ENCODE measurements at places on chromosomes 5 and 9.

DNA sequence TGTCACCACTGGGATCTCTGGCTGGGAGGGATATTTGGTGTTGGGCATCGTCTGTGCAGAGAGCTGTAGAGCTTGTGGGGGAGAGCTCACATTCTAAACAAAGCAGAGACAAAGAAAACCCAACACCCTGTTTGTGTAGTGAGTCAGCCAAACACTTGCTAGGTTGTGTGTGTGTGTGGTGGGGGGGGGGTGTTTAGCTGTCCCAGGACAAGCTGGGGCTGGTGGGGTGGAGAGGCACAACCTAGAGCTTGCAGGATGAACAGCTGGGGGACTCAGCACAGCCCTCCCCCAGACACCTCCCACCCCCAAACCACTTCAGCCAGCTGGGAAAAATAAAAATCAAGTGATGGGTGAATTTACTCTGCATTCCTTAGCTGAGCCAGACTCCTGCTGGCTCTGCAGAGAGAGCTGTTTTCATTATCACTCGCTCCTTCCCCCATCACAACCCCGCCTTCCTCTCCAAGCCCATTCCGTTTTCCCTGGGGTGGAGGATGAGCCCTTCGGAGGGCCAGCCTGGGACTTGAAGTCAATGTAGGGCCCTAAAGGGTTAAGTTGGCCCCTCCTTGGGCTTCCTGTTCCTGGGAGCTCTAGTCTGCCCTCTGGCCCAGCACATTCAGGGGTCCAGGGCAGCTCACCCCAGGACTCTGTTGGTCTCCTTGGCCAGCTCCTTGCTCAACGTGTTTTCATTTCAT, 2.6 kb downstream of the OLFML2A start:
- DNase-seq = peak; percentile 92

DNA sequence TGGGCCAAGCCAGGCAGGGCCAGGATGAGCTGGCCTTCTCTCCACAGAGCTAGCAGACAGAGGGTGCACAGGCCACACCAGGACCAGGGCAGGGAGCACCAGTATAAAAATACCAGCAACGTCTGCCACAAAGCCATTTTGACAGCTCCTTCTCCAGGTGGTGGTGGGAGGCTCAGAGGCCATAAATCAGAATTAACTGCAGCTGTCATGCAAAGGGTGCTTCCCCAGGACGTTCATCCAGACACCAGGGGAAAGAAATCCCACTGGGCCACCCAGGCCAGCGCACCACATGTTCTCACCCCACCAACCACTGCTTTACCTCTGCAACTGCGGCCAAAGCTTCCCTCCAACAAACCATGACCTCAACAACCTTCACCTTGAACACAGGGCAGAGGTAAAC, 403.7 kb upstream of the TRPC7 start:
- DNase-seq = no peak

DNA sequence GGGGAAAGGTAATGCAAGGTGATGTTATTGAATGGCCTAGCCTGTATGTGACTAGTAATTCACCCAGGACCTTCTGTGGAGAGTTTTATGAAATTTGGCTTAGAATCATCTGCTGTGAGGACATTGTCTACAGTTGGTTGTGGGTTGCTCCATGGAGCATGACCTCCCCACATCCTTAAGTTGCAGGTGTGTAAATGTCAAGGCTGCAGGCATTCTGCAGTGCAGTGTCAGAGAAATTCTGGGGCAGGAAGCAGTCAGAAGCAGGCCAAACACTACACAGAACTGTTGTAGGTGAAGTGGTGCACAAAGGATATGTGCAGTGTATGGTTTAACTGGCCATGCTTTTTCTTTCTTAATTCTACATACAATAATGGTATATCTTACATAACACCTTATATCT, 588.3 kb downstream of the EBF1 start:
- DNase-seq = no peak

GRCh38 chr9:84947412-84947972, 278.0 kb downstream of the NTRK2 start:
- no peak for DNase-seq

GRCh38 chr9:137556069-137556838, 4.6 kb downstream of the MRPL41 start:
- no peak for DNase-seq

GRCh38 chr9:94921092-94921471, 194.6 kb downstream of the AOPEP start:
- DNase-seq = peak; percentile 88

DNA sequence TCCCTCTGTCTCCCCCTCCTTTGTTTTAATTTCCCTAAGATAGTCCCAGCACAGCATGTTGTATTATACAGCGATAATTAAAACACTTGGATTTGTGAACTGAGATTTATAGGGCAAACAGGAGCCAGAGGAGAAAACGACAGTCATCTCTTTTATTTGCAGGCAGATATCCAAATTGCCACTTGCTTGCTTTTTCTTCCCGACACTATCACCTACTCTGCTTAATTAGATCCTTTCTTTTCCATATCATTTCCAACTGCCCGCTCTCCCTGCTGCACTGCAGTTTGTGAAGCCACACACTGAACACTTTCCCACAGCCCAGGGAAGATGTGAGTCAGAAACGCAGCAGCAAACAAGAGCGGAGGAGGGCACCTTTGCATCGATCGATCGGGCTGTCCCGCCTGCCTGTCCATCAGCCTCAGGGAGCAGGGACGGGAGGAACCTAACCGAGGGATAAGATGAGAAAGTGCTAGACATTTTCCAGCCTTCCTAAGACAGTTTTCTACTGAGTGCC, 35.8 kb upstream of the SPRY4 start:
- peak; percentile 38 for DNase-seq

All from AG10803 (cell line).